Osteoblast (primary cell): ENCODE measurements at places on chromosomes 2 and 18.

GRCh38 chr2:188850786-188851185 is 123.4 kb upstream of the COL3A1 start:
- DNase-seq = no peak

DNA sequence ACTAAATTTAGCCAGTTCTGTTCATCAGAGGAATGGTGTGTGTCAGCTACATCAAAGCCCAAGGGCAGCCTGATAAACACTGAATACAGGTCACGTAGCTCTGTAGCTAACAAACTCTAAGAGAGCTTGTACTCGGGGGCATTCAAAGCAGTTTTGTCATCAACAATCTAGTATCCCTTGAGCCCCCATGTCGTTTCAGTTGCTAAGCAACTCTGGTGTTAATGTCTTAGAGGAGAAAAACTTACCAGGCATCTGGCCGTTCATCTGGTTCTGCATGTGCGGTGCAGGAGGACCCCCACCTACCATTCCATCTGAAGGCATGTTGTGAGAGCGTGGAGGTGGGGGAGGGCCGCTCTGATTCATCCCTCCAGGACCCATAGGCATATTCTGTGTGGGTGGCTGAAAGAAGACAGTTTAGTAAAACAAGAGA is 33.1 kb downstream of the SS18 start:
- DNase-seq = no peak

DNA sequence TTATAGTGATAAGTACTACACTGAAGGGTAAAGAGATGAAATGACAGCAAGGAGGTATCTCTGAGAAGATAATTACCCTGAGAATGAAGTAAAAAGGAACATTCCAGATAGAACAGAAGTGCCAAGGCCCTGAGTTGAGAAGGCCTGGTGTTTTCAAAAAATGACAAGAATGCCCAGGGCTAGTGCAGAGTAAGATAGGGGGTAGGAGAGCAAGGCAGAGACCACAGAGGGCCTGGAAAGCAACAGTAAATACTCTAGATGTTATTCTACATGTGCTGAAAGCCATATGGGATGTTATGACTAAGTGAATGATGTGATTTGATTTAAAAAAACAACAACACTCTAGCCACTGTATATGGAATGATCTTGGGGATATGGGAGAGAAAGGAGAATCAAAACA is 52.3 kb downstream of the BAZ2B start:
- peak; percentile 14 for DNase-seq

DNA sequence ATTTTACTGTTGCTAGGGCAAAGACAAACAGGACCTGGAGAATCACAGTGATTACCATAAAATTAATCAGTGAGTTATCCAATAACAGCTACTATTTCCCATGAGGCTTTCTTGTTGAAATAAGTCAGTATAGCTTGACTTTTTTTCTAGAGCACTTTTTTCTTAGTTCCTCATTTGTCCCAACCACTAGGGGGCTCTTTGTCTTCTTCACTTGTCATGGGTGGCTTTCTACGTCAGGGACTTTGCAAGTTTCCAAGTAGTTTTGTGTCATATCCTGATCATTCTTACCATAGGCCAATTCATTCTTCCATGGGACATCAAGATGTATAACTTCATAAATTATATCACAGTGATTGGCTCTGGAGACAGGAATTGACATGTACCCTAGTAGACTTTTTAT is 1019.6 kb upstream of the PIK3C3 start:
- no peak for DNase-seq

DNA sequence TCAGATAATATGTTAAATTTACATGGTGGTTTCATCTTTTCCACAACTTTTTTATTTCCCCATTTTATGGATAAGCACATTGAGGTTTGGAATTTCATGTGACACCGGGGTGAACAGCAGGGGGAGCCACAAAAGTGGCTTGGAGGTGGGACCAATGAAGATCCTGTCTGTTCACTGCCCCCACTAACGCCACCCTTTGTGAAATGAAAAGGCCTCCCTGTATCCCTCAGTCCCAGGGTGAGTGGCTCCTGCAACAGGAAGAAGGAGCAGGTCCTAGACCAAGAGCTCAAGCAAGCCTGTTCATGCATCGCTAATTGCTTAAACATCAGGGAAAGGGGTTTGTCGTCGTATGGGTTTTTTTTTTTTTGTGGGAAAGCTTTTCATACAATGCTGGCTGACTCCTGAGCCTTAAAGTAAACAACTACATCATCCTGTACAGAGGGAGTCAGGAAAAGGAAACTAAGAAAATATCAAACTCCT is 267.8 kb upstream of the EPAS1 start:
- DNase-seq = no peak

DNA sequence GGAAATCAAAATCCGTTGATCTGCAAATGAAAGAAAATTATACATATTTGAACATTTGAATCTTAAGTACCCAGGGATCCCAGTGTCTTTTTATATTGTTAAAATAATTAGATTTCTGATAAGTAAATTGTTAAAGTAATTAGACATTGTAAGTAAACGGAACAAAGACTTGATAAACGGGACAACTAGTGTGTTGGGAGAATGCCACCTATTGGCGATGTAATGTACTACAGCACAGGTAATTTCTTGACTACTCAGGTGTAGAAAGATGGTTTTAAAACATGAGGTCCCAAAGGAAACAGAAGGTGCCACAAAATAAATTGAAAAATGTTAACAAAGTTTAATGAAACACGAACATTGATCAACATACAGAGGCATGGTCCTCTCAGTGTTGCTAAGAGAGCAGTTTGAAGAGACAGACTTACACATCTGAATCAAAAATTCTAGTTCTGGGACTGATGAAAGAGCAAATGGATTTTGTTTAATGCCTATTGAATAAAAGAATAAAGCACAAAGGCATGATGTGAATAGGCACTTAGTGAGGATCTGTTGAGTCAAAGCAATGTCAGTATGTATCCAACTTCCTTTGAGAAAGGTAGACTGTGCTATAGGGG is 103.4 kb upstream of the RASGRP3 start:
- DNase-seq = no peak

- peak; percentile 68 for DNase-seq
Observed at GRCh38 chr18:54149078-54149697, 75.3 kb downstream of the MBD2 start.

DNA sequence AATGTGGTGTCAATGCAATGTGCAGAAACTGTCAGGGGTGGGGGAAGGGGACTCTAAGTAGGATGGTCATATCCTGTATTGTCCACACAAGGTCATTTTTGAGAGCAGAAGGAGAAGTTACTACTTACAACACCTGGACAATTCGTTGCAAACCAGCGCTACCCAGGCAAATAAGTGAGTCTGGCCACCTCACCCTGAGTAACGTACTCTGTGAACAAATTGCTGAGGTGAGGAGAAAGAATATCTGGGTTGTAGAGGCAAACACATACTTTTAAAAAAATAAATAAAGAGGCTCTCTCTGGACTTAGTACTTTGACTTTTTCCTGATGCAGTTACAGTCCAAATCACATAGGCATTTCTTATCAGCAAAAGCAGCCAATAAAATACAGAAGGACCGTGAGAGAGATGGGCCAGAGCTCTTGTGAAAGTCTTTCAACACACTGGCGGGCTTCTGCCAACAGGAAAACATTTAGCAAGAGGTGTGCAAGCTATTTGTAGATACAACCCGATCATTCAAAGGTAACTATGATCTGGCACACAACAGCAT is 268.2 kb upstream of the ID2 start:
- no peak for DNase-seq

DNA sequence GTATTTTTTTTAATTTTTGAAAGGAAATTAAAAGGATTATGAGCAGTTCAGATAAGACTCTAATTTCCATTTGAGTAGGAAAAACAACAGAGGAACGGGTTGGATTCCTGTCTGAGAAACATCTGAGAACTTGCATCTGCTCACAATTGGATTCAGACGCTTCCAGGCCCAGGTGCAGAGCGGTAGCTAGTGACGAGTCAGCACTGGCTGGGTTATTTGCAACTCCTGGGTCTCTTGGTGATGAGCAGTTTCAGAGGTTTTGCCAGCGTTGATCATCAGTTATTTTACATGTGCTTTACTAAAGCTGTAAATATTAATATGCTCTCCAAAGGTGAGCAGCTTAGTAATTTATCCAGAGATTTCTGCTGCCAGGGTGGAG is 39.1 kb upstream of the B3GNT7 start:
- DNase-seq = no peak

GRCh38 chr2:164642946-164643555 is 21.8 kb upstream of the GRB14 start:
- no peak for DNase-seq

GRCh38 chr2:178279142-178279541 is 84.8 kb downstream of the OSBPL6 start:
- peak; percentile 87 for DNase-seq

DNA sequence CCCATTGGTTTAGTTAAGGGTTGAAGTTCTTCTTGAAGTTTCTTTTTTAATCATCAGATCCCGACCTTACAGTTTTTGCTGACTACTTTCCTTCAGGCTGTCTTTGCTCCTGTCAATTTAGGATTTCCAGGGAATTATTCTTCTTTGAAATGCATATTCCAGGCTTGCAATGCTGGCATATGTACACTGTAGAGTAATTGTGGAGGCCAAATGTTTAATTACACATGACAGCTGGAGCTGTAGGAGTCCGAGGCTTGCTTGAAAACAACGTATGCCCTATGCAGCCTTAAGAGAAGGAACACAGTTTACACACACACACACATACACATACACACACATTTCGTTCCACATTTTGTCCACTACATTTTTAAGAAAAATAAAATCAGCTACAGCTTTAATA is 602.3 kb downstream of the TMEM182 start:
- no peak for DNase-seq

DNA sequence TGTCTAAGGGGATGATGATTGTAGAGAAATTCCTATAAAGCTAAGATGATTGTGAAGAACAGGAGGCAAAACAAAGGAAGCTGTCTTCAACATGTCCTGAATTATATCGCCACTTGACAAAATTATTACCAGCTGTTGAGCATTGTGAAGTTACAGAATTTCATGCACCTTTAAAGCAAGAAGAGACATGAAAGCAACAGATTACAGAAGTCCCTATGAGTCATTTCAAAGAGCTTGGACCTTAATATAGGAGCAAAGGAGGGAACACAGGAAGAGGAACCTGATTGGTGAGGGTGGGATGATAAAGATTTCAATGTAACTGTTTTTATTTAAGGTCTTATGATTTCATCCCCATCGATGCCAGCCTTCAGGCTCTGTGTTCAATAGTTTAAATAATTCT is 526.9 kb upstream of the HNMT start:
- DNase-seq = no peak
